ENCODE measurements at places on chromosomes 6 and 20.

DNA sequence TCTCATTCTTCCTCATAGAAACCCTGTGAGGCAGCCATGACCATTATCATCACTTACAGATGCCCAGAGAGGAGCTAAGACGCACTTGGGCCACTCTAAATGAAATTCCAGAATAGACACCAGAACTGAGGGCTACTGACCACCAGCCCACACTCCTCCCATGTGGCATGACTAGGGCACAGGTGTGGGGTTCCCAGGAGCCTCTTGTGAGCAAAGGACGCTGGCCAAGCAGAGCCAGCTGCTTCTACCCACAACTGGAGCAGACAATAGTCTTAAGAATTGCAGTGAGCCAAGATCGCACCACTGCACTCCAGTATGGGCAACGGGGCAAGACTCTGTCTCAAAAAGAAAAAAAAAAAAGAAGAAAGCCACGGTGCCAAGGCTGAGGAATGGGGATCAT is 10.0 kb downstream of the AHCY start:
- no peak for DNase-seq

DNA sequence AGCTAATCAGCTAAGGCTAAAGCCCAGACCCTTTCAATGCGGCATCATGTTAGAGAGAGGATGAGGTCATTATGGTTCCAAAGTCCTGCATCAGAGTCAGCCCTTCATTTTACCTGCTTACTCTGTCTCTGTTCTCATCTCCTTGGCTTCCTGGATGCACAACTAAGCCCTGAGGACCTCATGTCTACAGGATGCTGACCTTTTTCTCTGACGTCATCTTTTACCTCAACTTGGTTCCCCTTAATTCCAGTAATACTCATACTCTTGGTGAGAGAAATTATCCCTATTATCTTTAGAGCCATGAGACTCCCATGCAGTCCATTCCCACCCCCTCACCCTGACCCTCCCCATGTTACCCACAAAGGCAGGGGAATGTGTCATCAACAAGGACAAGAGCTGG is 636.5 kb upstream of the CHD6 start:
- DNase-seq = no peak

GRCh38 chr6:33694401-33694931 is 17.0 kb downstream of the UQCC2 start:
- peak; percentile 47 for DNase-seq

DNA sequence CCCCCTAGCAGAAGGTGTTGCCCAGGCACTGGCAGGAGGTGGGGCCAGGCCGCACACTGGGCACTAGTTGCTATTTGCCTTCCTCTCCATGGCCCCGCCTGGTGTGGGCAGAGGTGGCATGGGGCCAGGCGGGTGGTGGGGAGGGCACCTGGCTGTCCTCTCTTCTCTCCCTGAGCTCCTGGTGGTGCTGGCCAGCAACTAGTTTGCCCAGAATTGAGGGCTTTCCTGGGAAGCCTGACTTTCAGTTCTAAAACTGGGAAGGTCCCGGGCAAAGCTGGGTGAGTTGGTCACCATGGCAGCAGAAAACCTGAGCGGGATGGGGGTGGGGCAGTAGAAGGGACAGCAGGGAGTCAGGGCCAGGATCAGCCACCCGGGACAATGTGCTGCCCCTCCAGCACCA is 48.2 kb downstream of the RBM38 start:
- no peak for DNase-seq

DNA sequence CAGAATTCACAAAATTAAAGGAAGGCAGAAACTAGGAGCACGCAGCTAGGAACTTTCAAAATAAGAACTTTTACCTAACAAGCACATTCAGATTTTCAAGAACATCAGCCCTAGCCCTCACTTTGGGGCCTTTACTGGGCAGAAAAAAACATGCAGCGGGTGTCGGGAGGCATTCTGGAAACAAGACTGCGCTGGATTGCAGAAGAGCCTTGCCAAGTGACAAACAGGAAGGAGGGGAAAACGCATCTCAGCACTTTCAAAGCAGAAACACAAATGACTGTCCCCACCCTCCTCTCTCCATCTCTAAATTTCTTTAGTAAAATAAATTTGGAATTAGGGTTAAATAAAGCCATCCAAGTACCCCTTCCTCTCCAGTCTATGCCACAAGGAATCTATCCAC is 74.6 kb upstream of the RREB1 start:
- DNase-seq = no peak

DNA sequence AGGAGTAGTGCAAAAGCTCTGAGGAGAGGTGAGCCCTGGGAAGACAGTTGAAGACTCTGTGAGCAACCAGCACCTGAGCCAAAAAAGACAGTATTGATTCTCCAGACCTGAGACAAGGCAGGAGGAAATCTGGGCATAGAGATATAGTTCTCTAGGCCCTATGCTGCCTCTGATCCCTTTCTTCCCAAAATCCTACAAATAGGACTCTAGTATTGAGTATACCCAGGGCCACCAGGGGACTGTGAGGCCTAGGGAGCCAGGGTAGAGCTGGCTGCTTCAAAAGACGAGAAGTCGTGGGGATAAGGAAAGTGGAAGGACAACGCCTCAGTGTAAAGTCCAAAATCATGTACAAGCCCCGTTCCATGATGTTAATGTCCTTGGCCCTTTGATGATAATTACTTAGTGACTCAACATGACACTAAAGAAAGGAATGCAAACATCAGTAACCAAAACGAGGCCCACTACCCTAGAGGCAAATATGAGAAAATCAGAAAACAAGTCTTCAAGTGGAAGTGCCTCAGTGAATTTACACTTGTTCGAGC is 197.3 kb upstream of the PROKR2 start:
- DNase-seq = no peak

- no peak for DNase-seq
These were observed 91.6 kb downstream of the MAP3K7 start for GRCh38 chr6:90495216-90495817.

GRCh38 chr6:1281746-1282145 is 30.2 kb upstream of the FOXQ1 start:
- DNase-seq = no peak

DNA sequence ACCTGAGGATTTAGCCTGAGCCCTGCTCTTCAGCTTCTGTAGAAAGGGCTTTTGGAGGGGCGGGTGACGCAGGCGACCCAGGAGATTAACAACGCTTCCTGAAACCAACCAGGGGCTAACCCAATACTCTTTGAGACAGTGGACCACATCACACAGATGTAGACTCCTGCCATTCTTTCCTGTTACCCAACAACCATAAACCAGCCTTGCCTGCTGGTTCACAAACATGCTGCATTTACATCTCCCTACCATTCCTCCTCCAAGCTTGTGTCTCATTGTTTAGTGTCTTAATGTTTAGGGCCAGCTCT is 28.3 kb downstream of the PPP1R16B start:
- DNase-seq = no peak

DNA sequence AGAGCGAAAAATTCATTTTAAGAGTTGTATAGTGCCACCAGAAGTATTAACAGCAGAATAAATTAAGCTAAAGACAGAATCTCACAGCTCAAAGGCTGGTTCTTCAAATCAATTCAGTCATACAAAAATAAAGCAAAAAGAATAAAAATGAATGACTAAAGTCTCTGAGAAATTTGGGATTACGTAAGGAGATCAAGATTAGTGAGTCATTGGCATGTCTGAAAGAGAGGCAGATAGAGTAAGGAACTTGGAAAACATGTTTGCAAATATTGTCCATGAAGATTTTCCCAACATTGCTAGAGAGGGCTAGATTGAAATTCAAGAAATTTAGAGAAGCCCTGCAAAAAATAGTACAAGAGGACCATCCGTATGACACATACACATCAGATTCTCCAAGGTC is 1413.9 kb upstream of the ADGRB3 start:
- no peak for DNase-seq

- no peak for DNase-seq
These were observed 32.5 kb downstream of the SPDEF start for GRCh38 chr6:34523441-34524206.

GRCh38 chr6:150759483-150759882 is 106.0 kb upstream of the MTHFD1L start:
- no peak for DNase-seq

DNA sequence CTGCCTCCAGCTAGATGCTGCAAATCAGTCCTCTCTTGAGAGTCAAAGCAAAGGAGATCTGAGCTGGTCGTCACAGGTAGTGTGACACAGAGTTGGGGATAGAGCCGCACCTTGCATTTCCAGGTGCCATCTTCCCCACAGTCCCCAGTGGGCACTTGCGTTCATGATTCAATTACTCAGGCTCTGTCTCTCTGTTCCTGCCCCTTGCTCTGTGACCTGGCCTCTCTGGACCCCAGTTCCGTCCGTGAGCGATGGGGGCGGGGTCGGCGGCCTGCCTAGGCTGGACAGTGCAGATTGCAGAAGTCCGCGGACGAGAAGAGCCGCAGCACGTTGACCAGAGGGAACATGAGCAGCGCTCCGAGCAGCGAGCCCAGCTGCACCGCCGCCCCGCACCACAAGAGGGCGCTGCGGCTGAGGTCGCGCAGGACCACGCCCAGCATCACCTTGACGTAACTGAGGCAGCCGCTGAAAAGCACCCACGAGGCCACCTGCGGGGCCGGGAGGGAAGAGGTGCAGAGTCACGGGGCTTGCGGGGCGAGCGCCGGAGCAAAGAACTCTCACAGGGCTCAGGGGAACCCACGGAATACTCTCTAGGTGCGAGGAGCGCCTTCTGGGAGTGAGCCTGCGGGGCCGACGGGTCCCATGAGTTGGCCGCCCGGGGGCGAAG is 7.4 kb downstream of the SLC52A3 start:
- DNase-seq = no peak

GRCh38 chr6:151498327-151498726 is 4.5 kb downstream of the CCDC170 start:
- no peak for DNase-seq

DNA sequence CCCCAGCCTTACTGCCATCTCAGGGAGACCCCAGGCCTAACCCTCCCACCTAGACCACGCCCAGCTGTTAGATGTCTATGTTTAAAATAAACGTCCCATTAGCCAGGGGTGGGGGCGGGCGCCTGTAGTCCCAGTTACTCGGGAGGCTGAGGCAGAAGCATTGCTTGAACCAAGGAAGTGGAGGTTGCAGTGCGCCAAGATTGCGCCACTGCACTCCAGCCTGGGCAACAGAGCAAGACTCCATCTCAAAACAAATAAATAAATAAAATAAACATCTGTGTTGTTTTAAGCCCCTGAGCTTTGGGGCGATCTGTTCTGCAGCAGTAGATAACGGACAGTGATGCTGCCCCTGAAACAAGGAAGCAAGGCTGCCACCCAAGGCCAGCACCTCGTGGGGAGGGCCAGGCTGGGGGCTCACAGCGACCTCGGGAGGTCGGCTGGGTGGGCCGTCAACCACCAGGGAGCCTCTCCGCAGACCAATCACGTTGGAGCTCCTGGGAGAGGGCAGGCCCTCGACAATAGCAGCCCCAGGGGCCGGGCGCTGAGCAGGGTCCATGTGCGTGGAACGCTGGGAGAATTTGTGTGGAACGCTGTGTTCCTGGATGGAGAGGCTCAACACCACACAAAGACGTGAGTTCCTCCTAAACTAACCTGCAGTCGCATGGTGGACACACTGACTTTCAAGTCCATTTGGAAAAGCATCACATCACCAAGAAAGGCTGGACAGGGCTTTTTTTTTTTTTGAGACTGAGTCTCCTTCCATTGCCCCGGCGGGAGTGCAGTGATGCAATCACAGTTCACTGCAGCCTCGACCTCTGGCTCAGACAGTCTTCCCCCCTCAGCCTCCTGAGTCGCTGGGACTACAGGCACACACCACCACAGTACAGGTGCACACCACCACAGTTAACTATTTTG is 1.0 kb upstream of the HELZ2 start:
- DNase-seq = no peak

DNA sequence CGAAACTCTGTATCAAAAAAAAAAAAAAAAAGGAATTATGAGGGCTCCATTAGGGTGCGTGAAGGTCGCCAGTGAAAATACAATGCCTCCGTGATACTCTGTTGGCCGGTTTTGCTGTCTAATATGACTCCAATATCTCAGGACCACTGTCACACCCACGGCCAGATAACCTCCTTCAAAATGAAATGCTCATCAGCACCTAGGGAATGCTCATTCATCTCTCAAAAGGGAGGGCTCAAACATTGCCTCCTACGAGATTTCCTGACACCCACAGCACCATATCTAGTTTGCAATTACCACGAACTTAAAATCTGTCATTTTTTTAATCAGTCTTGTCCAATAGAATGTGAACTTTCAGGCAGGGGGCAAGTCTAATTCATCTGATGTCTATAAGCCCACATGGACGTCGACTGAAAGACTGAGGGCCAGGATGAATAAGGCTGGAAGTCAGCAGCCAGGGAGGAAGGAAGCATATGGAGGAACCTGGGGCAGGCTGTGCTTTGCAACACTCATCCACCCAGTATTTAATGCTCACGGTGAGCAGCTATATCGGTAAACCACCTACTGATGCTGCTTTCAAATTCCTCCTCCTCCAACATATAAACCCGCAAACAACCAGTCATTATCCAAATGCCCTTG is 42.8 kb downstream of the MAP3K5 start:
- DNase-seq = no peak

DNA sequence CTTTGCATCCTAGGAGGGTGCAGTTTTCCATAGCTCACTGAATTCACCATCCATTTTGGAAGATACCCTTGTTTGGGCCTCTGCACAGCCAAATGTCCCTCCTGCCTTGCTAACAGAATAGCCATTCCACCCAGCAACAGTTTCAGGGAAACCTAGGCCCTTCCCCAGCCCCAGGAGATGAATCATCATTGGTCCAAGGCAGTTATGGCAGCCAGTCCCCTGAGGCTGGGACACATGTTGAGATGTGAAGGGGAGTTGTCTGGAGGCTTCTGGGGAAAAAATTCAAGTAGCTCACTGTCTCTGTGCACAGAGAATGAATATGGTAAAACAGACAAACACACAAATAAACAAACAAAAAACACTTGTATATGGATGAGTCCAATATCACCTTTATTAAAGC is 17.4 kb upstream of the SIRPB2 start:
- no peak for DNase-seq

DNA sequence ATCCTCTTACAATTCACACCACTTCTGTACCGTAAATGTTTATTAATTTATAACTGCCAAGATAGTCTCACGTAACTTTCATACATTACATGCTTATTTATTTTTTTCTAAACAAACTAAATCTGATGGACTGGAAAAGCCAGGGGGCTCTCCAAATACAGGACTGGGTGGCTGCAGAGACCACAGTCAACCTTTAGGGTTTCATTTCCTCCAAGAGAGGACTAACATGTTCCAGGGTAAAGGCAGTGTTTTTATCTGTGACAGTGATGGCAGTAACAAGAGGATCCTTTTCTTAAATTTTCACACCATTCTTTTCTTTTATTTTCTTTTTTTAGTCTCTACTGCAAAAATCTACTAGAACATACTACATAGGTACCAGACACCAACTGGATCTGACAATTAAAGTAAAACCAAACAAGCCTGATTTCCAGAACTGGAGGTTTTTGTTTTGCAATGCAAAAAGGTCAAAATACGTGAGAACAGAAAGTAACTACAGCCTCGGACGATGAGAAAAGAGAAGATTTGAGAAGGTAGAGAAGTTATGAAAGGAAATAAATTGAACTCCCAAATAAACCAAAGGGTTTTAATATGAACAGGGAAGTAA is 1.2 kb downstream of the LMBRD1 start:
- no peak for DNase-seq

GRCh38 chr6:166836785-166837718 is 119.3 kb downstream of the RNASET2 start:
- no peak for DNase-seq

Measured in GM04504 (cell line).